ENCODE measurements at places on chromosomes 4 and X.

DNA sequence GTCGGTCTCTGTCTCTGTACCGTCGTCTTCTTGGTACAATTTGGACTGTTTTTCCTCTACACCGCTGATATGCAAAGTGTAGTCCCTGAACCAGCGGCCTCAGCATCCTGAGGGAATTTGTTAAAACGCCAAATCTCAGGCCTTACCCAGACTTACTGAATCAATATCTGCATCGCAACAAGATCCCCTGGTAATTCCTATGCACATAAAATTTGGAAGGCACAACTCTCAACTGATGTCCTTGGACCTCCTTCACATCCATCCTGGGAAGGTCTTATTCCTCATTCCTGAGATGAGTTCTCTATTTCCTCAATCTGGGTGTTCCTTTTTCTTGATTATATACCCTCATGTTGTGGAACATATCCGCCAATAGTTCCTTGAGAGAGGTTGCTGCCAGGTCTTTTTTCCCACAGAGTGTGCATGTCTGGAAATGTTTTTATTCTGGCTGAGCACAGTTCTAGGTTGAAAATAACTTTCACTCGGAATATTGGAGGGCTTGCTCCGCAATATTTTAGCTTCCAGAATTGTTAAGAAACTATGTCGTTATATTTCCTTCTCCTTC is 738 bp upstream of the HPF1 start:
- DNase-seq, result no peak

DNA sequence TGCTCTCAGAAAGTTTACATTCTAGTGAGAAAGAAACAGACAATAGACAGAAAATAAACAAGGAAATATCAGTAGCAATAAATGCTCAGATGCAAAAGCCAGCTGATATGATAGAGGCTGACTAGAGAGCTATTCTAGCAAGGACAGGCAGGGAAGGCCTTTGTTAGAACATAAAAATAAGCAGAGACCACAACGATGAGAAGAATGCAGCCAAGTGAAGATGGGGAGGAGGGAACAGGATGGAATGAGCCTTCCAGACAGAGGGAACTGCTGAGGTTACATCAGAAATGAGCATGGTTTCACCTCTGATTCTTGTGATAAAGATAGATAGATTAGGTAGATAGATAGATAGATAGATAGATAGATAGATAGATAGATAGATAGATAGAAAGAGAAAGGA is 7.6 kb upstream of the SOWAHB start:
- DNase-seq, result no peak

GRCh38 chr4:5974321-5974720 is 43.9 kb downstream of the C4orf50 start:
- no peak for DNase-seq

DNA sequence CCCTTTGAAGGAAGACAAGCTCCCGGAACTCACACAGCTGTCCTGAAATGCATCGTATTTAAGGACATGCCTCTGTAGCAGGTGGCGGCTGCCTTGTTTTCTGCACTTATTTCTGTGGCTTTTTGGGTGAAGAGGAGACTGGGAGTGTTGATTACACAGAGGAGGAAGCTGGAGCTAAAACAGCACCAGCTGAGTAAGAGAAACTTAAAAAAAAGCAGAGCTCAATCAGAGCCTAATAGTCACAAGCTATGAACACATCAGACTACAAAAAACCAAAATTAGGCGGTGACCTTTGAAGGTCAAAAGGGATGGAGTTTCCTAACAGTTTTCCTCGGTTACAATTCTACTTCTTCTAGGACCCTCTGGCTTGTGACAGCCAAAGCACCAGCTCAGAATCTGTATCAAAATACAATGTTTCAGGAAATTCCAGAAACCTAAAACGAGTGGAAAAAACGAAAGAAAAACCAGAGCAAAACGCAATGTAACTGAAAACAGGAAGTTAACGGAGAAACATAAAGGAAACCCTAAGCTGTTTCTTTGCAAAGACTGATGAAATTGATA is 13.5 kb downstream of the PRKX start:
- no peak for DNase-seq

- no peak for DNase-seq
Observed at GRCh38 chrX:6777238-6778002, 242.5 kb upstream of the VCX3A start.

DNA sequence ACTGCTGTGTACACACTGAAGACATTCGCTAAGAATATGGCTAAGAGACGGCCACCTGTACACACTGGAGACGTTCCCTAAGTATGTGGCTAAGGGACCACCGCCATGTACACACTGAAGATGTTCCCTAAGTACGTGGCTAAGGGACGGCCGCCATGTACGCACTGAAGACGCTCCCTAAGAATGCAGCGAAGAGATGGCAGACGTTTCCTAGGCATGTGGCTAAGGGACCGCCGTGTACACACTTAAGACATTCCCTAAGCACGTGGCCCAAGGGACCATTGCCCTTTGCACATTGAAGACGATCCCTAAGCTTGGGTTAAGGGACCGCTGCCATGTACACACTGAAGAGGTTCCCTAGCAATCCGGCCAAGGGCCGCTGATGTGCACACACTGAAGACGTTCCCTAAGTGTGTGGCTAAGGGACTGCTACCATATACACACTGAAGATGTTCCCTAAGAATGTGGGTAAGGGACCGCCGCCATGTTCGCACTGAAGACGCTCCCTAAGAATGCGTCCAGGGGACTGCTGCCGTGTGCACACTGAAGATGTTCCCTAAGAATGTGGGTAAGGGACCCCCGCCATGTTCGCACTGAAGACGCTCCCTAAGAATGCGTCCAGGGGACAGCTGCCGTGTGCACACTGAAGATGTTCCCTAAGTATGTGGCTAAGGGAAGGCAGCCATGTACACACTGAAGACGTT is 36.7 kb downstream of the DHRSX start:
- DNase-seq, result no peak

GRCh38 chr4:189036906-189037305 is 897.7 kb downstream of the TRIML1 start:
- DNase-seq, result no peak

- no peak for DNase-seq
Observed at GRCh38 chr4:39227906-39228305, 45.6 kb downstream of the WDR19 start.
